ENCODE measurements at places on chromosomes 2 and 18. TPM values are rescaled to one million over a fixed set of nuclear protein-coding genes. Genes with fewer than 3 reads are reported as not detected.

DNA sequence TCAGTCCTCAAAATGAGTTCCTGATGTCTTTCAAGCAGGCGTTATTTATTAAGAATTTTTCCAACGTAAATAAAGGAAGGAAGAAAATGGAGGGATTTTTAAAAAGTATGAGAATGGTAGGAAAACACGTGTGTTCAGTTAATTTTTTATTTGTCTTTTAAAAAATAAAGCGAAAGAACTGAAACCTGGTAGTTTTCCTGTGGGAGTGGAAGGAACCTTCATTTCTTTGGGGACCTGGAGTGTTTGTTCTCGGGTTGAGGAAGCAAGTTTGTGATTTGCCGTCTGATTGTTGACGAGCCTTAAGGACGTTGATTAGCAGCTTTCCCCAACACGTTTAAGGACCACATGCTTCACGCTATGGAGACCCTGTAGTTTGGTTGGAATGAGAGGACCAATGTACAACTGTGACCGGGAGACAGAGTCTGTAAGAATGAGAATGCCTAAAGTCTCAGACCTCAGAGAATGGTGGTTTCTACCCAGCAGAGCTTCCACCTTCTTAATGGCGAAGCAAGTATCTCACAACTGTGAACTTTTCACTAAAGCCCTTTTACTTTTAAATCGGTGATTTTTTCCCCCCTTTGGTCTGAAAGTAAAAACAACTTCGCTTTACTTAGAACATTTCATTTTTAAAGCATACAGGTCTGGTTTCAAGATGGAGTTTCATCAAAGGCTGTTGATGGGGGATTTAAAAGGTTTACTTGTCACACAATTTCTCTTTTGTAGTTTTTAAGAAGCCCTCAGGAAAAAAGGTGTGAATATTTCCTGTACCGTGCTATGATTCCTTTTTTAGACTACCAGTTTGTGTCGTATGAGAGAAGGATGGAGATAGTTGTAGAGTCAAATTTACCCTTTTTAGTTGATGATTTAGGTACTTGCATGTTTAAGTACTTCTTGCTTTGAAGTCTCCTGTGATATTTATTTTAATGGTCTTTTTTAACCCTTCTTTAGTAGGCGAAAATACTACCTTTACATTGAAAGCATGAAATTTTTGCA lies 1.4 kb downstream of the TTC39C start:
- DNase-seq: no peak

The MAP3K19 gene
- total RNA-seq: not detected

The AGFG1 gene
- total RNA-seq: 82.9 TPM

- DNase-seq: no peak
Measured at GRCh38 chr2:149226790-149227189, 103.6 kb upstream of the LYPD6 start.

DNA sequence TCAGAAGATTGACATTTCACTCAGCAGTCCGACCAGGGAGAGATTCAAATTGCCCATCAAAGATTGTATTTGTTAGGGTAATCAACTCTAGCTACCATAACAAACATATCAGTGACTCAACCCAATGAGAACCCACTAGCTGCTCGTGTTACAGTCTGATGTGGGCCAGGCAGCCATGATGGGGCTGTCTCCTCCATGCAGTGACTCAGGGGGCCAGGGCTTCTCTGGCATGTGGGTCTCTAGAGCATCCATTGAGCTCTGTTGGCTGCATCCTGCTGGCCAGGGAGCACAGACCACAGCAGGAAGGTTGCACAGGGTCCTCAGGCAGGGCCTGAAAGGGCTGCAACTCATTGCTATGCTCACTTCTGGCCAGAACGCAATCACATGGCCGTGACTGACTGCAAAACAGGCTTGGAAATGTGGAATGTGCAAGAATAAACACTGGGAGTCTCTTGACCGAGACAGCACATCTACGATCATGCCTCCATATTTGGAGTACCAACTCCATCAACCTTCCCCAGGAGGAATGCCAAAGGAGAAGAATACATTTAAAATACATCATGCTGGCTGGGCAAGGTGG lies 216.8 kb downstream of the EIPR1 start:
- no peak for DNase-seq

- DNase-seq: no peak
Measured at GRCh38 chr2:176084611-176085119, 903 bp upstream of the EVX2 start.

The XDH gene
- total RNA-seq: not detected

GRCh38 chr18:59897321-59897954 lies 2.4 kb upstream of the PMAIP1 start:
- no peak for DNase-seq

The EFR3B gene
- 1.3 TPM for total RNA-seq

DNA sequence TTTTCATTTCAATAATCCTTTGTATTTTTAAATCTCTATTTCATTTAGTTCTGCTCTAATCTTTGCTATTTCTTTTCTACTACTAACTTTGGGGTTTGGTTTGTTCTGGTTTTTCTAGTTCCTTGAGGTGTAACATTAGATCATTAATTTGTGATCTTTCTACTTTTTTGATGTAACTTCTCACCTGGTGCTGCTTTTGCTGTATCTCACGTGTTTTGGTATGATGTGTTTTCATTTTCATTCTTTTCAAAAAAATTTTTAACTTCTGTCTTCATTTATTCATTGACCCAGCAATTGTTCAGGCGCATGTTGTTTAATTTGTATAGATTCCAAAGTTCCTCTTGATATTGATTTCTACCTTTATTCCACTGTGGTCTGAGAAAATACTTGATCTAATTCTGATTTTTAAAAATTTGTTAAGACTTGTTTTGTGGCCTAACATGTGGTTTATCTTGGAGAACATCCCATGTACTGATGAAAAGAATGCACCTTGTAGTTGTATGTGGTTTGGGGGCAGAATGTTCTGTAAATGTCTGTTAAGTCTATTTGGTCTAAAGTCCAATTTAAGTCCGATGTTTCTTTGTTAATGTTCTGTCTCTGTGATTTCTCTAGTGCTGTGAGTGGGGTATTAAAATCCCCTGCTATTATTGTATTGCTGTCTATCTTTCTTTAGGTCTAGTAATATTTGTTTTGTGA lies 17.3 kb upstream of the MALT1 start:
- DNase-seq: no peak

The IL1F10 gene
- total RNA-seq: not detected

DNA sequence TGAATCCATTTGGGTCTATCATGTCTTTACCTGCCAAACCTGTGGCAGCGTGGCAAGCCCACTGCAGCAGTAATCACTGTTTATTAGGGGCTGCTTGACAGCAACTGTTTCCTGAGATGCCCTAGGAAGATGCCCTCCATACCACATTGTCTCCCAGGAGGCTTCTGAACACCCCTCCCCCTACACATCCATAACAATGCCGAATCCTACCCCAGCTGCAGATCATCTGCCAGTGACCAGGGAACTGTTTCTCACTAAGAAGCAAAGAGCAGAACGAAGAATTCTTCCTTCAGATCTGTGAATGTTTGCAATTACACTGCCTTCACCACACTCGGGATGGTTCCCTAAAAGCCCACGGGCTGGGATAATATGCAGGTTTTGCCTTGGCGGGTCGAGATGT lies 127.8 kb downstream of the VIT start:
- DNase-seq: no peak

DNA sequence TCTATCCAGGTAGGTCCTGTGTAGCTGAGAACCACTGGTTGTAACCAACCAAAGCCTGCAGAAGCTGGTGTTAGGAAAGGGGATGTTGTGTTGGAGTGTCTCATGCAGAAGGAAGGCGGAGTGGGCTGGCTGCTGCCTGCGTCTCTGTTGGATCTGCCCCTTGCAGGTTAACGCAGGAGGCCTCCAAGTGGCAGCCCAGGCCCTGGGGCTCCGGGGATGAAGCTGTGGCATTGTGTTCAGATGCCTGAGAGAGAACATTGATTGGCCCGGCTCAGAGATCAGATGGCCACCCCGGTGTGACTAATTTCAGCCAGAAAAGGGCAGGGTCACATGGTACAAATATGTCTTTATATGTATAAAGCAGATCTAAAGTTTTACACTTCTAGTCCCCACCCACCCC lies 216.0 kb downstream of the GLI2 start:
- no peak for DNase-seq

DNA sequence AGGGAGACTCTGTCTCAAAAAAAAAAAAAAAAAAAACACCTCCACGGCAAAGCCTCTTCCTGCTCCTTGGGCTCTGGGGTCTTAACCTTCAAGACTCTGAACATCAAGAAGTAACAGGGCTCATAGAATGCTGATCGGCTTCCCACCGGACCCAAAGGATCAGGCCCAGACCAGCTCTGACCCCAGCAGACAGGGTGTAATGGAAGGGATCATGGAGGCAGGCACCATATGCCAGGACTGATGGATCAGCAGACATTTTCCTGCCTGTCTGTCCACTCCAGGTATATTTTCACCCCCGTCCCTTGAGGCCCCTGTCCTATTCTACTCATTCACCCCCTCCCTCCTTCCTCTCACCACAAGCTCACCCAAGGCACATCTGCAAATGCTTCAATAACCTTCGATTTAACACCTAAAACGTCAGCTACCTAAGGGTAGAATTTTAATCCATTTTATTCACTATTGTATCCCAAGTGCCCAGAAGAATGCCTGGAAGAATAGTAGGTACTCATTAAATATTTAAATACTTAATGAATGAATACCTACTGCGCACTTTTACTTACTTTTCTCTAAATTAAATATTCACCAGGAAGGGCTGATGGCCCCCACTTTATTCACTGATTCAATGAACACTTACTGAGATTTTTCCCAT lies 4.6 kb upstream of the SPEG start:
- DNase-seq: peak; percentile 7

DNA sequence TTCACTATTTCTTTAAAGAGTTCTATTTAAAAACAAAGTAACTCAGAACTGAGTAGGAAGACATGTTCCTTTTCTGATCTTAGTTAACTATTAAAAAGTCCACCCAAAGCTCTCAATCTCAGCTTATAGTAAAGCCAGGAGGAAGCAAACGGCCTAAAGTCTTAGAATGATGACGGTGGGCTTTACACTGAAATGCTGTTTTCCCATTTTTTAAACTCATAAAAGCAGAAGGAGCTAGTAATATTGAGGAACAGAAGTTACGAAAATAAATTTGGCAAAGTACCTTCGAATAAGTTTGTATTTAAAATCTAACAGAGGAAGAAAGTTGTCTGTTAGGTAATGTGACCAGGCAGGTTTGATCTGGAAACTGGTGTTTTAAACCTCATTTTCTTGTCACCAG lies 111.1 kb downstream of the ZNF532 start:
- DNase-seq: no peak

DNA sequence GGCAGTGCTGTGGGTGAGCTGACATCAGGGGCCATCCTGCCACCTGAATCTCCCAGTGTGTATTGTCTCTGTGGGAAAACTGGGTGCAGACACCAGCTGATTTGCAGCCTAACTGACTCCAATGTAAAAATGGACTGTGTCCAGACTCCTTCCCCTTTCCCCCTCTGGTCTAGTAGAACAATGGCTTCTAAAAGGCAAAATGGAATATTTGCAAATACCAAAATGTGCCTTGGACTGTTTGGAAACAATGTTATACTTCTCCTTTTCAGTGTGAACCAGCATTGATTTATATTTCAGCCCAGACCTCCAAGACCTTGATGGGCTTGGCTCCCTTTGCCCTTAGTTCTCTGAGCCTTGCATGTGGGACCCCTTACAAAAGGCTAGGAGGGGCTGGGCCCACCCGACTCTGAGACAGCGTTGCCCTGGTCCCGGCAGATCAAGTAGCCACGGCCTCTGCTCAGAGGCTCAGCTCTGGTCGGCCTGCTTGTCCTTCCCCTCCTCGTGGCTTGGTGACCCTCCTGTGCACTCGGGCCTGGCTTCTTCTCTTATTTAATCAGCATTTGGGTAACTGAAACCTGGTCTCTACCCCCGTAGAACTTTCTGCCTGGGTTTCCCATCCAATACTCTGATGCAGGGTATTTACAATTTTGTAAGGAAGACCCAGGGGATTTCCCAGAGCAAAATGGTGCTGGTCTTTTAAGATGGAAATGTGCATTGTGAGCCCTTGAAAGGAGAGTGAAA lies 18.0 kb upstream of the ACKR3 start:
- no peak for DNase-seq
